ENCODE measurements at places on chromosomes 12 and 14.

DNA sequence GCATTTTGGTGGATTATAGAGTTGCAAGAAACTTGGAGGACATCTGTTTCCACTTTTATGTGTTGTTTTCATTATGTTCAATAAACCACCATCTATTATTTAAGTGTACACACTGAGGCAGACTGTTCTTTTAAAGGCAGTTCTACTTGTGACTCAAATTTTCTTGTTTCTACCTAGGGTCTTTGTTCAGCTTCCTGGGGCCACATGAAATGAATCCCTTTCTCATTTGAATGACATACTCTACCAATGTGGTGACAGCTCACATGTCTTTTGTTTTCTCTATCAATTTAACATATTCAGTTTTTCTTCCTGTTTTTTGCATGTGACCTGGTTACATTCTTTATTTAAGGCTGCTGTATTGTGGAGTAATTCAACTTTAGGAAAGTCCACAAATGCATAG is 7.9 kb downstream of the SLC16A7 start:
- DNase-seq: no peak

DNA sequence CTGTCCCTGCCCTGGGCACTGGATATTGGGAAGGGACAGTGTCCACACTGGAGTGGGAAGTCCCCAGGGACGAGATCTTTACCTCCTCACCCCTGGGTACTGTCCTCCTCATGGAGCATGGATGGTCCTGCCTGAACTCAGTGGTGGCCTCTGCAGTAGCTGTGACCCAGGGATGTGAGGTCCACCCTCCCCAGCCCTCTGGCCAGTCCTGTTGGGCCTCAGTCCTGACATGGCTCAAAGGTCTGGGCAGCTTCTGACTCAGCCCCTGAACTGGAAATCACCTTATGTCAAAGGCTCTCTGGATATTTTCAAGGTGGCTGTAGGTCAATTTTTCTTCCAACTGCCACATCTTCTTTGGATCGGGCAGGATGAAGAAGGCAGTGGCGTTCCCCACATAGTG is 24.4 kb downstream of the SERPINA1 start:
- DNase-seq: no peak

DNA sequence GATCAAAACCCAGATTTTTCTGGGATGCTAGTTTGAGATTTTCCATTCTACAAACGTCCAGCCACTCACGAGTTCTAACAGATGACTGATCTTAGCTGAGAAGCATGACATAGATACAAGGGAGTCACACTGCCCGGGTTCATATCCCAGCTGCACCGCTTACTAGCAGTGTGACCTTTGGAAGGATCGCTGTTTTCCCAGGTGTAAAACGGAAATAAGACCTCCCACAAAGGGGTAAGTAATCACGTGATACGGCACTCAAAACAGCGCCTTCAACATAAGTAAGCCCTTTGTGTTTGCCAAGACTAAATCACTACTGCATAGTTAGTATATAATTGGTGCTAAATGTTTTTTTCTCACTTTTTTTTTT is 624 bp upstream of the PWP1 start:
- no peak for DNase-seq

DNA sequence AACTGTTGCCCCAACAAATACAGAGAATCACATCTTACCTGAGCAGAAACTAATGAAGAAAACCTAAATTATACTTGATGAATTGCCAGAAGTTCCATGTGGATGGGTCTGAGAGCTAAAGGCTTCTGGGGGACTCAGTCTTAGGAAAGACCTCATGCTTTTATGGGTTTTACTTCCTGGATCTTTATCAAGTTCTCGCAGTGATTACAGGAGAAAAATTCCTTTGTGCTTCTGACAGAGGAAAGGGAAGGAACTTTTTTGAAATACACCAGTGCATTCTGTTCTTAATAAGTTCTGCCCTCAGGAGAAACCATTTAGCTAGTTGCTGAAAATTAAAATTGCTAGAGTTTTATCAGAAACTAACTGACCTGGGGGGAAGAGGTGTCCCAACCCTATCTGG is 203.9 kb upstream of the KITLG start:
- DNase-seq: no peak

- DNase-seq: no peak
Measured at GRCh38 chr14:96442355-96442754, 50.4 kb downstream of the AK7 start.

- no peak for DNase-seq
Measured at GRCh38 chr12:130452546-130452945, 114.9 kb downstream of the PIWIL1 start.

GRCh38 chr14:50103558-50103957 is 12.8 kb downstream of the VCPKMT start:
- DNase-seq: no peak

GRCh38 chr12:13404111-13404628 is 207.6 kb downstream of the EMP1 start:
- no peak for DNase-seq

GRCh38 chr12:31479516-31480210 is 111.3 kb downstream of the DENND5B start:
- DNase-seq: no peak

DNA sequence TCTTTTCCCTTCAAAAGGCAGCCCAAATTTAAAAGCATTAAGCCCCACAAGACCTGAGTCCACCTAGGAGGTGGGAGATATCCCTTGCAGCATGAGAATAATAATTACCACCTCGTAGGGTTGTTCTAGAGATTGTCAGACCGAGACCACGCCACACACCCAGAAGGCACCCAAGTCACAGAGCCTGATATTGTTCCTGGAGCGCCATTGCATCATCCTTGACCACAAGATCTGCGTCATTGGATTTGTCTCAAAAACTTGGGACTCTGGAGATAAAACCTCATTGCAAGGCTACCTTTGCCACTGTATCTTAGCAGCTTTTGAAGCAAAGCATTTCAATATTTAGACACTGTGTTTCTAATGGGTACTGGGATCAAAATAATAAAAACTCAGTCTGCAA is 29.4 kb upstream of the PPP2R5C start:
- DNase-seq: no peak

- DNase-seq: no peak
Measured at GRCh38 chr12:114499338-114499737, 93.4 kb upstream of the TBX5 start.

DNA sequence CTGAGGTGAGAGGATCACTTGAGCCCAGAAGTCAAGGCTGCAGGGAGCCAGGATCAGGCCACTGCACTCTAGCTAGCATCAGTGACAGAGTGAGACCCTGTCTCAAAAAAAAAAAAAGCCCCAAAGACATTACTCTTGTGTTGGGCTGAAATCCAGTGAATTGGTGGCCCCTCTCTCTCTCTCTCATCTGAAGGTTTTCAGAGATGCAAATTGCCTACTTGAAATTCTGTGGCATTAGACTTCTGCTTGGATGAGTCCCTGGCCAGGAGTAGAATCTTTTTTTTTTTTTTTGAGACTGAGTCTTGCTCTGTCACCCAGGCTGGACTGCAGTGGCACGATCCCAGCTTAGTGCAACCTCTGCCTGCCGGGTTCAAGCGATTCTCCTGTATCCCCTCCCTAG is 112.0 kb upstream of the ATF7IP start:
- DNase-seq: no peak

- no peak for DNase-seq
Measured at GRCh38 chr14:71117839-71118743, 210.8 kb downstream of the PCNX1 start.

DNA sequence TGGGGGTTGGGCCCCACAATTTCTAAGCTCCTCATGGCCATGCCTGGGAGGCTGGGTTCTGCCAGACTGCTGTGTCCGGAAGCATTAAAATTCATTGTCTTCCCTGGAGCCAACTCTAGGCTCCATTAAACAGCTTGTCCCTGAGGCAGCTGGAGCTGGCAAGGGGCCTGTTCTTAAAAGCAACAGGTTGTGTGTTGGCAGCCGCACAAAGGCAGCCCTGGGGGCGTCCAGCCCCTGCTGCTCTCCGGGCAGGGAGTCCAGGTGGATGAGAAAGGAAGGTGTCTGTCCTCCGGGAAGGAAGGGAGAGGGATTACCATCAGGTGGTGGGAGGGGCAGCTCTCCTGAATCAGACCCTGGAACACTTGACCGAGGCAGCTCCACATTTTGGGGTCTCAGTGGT is 98.9 kb downstream of the CHST11 start:
- no peak for DNase-seq

DNA sequence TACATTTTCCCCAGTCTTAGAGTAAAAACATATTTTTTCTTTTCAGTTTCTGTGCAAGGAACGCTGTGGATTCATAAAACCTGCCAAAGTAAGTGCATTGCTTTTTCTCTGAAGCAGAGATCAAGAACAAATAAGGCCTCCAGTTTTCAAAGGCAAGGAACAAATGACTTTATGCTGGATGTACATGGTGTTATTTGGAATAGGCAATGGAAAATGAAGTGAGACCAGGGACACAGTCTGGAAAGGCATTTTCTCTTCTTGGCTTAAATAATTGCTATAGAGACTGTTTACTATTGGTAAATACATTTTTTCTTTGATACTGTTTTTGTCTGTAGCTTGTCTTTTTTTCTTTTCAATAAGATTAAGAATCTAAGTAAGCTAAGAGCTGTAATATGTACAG is 725.9 kb upstream of the MDGA2 start:
- no peak for DNase-seq

DNA sequence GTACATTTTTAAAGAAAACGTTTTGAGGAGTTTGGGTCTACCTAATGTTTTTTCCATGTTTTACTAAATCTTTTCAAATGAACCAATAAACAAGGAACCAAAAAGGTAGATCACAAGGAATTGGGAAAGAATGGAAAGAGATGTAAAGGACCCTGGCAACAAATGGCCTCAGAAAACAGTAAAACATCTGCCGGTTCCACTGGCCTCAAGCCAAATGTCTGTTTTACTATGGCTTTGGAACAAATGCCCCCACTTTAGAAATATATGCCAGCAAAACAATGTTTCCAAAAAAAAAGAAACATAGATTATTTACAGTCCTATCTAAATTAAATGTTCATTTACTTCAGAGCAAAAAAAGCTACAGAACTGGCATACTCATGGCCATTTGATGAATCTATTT is 3.0 kb downstream of the TRMT5 start:
- no peak for DNase-seq

- DNase-seq: no peak
Measured at GRCh38 chr14:51304941-51305340, 64.9 kb downstream of the TMX1 start.

DNA sequence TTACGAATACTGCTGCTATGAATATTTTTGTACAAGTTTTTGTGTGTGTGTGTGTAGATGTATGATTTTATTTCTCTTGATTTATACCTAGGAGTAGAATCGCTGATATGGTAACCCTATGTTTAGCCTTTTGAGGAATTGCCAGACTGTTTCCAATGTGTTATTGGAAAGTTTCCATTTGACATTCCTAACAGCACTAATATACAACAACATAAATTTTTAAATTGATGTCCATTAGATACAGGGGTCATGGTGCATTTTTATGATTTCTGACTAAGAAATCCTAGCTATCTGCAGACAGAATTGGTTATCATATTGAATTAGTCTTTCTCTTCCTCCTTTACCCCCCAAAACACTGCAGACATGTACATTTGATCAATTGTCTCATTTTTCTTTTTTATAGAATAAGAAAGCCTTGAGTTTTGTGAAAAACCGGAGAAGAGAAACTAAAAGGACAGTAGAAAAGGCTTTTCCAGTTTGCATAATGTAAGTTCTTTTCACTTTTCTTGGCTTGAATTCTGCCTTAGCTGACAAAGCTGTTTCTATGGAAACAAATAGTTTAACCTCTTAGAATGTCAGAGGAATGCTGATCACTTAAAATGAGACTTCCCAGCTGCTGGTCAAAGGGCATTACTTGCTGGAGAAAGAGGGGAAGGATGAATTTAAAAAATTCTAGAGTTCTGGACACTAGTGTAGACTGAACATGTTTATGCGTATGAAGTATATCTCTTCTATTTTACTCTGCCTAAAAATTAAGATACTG is 28.2 kb downstream of the PALS1 start:
- DNase-seq: no peak

DNA sequence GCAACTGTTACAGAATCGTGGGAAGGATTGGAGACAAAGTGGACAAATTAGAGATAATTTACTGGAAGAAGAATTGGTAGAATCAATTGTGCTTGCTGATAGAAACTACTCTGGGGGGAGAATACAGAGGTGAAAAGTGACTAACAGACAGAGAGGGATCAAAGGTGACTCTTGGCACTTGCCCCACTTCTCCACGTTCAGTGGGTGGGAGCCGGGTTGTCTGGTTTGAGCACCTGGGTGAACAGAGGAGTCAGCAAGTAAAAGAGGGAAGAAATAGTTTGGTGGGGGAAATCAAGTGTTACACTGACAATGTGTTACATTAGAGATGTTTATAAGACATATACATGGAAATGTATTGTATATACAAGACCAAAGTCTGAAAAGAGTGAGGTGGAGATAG is 69.1 kb downstream of the PPP2R5E start:
- no peak for DNase-seq

DNA sequence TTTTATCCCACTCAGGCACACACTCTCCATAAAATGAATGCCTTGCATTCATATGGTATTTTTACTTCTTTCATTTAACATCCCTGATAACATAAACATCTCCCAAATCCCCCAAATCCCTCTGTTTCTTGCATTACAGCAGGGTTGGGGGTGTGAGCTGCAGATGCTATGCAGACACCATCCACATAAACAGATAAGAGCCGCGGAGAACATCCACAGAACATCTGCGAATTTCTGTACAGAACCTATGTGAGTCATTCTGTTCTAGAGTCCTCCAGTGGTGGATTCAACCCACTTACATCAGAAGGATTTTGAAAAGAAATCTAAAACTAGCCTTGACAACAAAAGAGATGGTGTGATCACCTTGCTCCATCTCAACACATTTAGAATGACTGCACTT is 20.3 kb downstream of the FBLN5 start:
- DNase-seq: no peak

DNA sequence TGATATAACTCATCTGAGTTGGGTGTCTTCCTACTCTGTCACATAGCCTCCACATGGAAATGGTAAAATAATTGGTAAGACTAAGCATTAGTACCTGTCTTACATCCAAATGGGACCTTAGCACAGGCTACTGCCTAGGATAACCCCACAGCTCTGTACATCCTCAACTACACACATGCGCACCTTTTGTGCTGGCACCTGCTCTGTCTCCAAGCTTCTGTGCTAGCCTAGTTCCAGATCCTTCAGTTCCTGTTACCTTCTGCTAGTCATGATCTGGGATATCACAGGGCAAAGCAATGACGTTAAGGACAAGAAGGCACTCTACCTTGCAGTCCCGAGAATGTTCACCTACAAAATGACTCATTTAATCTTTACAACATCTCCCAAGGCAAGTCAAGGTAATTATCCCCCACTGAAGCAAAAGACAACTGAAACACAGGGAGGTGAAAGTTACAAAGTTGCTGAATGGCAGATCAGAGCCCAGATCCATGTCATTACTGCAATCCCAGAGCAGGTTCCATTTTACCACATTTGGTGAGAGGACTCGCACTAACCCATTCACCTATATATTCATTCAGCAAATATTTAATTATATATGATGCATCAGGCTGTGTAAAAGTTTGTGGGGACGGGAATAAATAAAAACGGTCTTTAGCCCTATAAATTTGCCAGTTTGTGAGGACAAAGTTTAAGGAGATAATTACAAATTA is 61.7 kb downstream of the PPM1H start:
- DNase-seq: no peak

Measured in stimulated activated CD8-positive, alpha-beta memory T cell treated with anti-CD3 and anti-CD28 coated beads, Interleukin-2, amount 100 ng/mL, for 1 hour (primary cell).